NCI-H226 (cell line): ENCODE measurements at places on chromosomes 2 and 18.

DNA sequence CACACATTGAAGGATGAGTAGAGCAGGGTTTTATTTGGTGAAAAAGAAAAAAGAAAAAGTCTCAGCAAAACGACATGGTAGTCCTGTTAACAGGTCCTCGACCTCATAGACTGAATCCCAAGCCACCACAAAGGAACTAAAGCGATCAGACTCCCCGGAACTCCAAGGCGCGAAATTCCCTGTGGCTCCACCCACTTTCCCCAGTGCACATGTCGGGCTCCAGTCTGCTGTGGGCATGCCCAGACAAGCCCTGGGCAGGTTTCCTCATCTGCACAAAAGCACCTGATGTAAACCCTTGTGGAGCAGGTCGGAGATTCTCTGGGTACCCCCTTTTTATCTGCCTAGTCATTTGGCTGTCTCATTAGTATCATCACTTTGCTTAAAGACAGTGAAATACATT, 170.7 kb upstream of the FSIP2 start:
- DNase-seq, result no peak

- no peak for DNase-seq
These were observed 406.5 kb downstream of the XIRP2 start for GRCh38 chr2:167294776-167295140.

DNA sequence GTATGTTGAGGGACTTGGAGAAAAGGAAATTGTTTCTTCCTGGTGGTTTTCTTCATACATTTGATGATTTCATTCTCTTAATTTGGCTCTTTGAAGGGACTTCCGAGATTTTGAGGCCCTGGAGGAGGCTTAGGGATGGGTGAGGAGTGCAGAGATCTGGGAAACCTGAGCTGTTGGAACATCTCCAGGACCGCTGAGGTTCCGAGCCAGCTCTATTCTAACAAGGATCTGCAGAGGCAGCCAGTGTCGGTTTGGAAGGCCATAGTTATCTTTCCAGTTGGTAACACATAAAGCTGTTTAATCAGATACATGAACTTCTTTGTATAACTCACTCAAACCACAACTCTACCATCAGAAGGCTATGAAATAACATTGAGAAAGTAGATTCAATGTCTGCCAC, 70.3 kb upstream of the UPP2 start:
- no peak for DNase-seq

GRCh38 chr2:62998949-62999348, 51.7 kb upstream of the OTX1 start:
- DNase-seq, result peak; percentile 60

GRCh38 chr18:1658908-1659566, 754.4 kb downstream of the ADCYAP1 start:
- no peak for DNase-seq

DNA sequence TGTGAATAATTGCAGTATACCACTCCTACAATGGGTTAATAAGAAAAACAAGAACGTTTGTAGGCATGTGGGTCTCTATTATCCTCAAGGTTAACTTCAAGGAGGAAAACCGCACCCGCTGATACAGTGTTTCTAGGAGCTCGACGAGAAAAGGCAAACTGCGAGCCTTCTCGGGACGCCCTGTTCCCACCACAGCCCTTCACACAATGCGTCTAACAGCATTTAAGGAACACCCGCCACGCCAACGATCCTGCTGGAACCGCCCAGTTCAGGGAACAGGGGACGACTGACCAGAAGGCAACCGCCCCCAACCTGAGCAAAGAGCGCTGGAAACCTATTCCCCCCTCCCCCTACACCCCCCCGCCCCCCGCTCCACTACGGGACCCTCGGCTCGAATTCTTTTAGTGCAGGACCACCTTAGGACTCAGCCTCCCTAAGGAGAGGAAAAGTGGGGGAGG, 710 bp upstream of the TMSB10 start:
- DNase-seq, result no peak

- no peak for DNase-seq
These were observed 118.6 kb downstream of the AQP4 start for GRCh38 chr18:26746826-26747475.

DNA sequence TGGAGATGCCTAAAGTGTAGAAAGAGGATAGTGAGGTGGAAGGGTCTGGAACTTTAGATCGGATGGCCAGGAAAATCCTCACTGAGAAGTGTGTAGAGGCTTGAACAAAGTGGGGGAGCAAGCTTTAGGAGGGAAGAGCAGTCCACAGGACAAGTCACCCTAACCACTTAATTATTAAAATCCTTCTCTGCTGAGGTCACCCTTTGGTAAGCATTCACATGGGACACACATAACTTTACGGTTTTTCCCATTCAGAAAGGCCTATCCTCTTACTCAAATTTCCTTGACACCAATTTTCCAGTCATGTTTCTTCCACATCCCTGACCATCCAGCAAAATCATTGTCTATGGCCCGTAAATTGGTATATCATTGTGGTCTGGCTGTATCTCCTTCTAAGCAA, 31.0 kb upstream of the ZEB2 start:
- DNase-seq, result no peak

DNA sequence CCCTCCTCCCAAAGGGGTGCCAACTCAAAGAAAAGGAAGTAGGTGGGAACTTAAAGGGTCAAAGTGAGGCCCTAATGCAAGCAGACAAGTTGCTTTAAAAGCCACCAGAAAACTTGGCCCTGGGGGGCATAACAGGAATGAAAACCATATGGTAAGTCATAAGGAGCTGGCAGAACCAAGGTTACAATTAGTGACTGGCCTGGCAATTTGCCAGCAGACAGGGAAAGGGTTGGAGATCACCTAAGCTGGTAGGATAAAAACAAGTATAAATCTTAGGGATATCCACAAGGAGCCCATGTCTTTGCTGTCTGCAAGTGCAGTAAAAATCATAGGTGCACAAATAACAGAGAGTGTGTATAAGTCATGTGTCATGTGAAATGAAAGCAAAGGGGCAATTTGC, 256.7 kb upstream of the LRRTM4 start:
- no peak for DNase-seq

DNA sequence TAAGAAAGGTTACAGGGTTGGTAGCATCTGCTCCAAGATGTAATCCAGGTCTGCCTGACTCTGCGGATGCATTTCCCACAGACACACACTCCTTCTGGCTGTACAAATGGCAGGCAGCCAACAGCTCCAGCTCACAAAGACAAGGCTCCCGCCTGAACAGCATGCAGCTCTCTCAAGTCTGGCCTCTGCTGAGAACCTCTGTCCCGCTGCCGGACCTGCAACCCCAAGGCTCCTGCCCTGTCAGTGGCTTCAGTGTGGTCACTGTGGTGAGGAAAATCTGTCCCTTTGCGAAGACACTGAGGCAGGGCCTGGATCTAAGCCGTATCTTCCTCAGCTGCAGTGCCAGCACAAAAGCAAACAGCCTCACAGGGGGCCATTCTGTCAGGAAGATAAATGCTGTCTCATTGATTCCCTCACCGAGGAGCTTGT, 469.3 kb upstream of the MEX3C start:
- DNase-seq, result no peak

DNA sequence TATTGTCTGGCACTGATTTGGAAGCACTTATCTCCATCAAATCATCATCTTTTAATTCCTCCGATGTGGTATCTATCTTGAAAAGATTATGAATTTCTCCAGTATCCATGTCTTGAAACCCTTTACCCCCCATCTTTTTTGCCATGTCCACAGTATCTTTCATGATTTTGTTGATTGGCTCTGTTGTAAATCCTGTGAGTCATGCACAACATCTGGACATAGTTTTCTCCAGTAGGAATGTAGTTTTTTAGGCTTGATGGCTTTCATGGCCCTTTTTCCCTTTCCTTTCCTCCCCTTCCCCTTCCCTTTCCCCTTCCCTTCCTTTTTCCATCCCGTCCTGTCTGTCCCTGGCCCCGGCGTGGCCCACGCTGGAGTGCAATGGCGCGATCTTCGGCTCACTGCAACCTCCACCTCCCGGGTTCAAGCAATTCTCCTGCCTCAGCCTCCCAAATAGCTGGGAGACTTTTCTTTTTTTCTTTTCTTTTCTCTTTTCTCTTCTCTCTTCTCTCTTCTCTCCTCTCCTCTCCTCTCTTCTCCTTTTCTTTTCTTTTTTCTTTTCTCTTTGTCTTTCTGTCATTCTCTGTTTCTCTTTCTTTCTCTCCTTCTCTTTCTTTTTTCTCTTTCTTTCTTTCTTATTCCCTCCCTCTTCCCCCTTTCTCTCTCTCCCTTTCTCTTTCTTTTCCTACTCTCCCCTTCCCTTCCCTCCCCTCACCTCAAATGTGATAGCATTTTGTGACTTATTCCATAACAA, 18.4 kb upstream of the ZNF638 start:
- DNase-seq, result no peak

- DNase-seq, result no peak
These were observed 135.6 kb downstream of the RBMS1 start for GRCh38 chr2:160358046-160358445.

GRCh38 chr18:26286008-26286407, 59.8 kb downstream of the TAF4B start:
- no peak for DNase-seq

GRCh38 chr2:139142252-139142880, 362.2 kb upstream of the NXPH2 start:
- DNase-seq, result peak; percentile 29
